ENCODE measurements at places on chromosomes 1 and 21.

DNA sequence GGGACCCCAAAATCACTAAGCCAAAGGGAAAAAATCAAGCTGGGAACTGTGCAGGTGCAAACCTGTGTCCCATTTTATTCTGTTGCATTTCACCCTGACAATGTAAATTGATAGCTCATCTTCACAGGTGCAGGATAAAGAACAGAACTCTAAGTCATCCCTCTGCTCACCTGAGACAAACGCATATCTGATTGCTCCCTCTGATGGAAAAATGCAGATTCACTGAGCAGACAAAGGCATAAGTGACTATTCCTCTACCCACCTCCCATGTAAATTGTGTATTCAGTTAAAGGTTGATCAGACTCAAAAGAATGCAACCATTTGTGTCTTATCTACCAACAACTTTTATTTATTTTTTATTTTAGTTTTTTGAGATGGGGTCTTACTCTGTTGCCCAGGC lies 644.2 kb downstream of the PTPRU start:
- no peak for DNase-seq

GRCh38 chr1:99218999-99219398 lies 45.3 kb upstream of the PLPPR4 start:
- no peak for DNase-seq

GRCh38 chr1:212152308-212152693 lies 116.8 kb downstream of the DTL start:
- DNase-seq, result no peak

- DNase-seq, result no peak
Measured at GRCh38 chr1:171180670-171181069, 4.4 kb upstream of the FMO2 start.

- DNase-seq, result no peak
Measured at GRCh38 chr1:228087771-228088251, 5.3 kb downstream of the ARF1 start.

DNA sequence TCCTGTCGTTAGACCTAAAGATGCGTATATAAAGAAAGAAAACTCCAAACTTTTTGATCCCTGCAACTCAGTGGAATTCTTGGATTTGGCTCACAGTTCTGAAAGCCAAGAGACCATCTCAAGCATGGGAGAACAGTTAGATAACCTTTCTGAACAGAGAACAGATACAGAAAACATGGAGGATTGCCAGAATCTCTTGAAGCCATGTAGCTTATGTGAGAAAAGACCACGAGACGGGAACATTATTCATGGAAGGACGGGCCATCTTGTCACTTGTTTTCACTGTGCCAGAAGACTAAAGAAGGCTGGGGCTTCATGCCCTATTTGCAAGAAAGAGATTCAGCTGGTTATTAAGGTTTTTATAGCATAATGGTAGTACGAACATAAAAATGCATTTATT lies 33.1 kb downstream of the MDM4 start:
- no peak for DNase-seq

DNA sequence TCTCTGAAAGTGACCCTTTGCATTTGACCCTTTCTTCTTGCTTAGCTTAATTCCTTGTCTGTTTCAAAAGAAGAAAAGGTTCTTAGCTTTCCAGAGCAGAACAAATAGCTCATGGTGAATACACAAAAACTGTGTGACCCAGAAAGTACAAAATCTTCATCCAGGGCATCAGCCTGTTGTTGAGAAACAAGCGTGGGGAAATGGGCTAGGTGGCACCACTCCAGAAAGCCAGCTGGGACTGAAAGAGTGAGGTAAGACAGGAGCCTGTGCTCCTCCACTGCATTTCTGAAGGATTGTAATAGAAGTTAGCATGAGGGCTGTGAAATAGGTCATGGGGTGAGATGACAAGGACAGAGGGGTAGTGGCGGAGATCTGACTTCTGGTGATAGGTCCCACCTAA lies 45.8 kb downstream of the CYP2J2 start:
- DNase-seq, result no peak

DNA sequence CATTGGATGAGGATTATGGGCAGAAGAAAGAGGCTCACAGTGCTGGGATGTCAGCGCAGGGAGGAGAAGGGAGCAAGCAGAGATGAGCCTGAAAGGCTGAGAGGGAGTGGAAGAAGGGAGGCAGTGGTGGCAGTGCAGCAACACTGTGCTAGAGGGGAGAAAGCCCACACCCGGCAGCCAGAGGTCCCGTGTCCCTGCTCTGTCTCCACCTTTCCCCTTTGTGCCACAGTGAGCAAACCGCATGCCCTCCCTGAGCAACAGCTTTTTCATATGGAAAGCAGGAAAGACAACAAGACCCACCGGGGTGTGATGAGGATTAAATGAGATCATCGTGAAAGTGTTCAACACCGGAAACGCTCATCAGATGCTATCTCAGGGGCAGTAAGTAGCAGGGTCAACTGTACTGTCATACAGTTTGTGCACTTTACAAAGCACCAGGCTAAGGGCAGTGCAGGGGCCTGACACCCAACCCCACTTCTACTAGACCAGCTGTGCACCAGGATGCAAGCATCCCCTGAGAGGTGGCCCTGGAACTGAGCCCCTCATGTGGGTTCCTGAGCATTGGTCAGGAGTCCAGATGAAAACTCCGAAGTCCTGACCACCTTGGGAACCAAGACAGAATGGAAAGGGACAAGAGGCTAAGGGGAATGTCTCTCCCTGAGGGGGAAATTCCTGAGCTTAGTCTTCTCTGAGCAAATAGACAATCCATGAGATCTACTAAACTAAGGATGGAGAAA lies 9.1 kb downstream of the NHLH1 start:
- DNase-seq, result no peak
